Activated CD4-positive, alpha-beta T cell treated with anti-CD3 and anti-CD28 coated beads, Interleukin-2, amount 50 U/mL, for 4 hours (primary cell): ENCODE measurements at places on chromosomes 1 and 21.

DNA sequence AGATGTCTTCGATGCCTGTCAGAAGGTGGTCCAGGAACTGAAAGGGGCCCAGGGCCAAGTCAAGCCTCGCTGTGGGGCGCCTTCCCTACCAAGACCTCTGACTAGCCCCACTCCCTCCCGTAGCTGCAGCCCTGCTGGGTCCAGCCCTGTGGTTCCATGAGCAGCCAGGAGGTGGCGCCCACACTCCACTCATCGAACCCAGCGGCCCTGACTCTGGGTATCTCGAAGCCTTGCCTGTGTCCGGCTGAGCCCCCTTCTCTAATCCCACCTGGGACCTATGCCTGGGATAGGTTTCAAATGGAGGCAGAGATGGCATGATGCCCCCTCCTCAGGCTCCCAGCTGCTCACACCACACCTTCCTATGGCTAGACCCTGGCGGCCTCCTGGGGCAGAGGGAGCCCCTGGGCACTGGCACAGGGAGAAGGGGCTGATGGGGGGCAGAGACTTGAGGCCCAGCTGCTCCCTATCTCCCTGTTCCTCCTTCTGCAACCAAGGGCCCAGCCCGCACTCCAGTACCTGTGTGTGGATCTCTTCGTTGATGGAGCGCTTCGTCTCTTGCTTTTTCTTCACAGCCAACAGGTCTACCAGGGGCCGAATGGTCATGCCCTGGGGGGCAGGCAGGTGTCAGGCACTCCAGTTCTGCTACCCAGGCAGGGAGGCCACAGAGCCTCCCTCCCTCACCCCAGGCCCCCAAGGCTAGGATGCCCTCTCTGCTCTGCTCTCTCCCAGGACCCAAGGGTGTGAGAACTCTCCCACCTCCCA, 52.0 kb downstream of the SLC9A1 start:
- DNase-seq: peak; percentile 74

DNA sequence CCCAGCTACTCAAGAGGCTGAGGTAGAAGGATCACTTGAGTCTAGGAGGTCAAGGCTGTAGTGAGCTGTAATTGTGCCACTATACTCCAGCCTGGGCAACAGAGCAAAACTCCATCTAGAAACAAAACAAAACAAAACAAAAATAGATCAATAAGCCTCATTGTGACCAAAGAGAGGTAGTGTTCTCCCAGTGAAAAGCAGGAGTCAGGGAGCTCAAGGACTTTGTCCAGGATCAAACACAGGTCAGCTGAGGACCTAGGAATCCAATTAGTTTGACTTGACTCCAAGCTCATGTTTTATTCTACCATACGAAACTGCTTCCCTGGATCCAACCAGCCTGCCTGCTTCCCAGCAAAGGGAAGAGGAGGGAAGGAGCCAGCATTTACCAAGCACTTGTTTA, 21.5 kb upstream of the QSOX1 start:
- no peak for DNase-seq

- DNase-seq: no peak
Observed at GRCh38 chr1:29708381-29708780, 472.1 kb downstream of the PTPRU start.

DNA sequence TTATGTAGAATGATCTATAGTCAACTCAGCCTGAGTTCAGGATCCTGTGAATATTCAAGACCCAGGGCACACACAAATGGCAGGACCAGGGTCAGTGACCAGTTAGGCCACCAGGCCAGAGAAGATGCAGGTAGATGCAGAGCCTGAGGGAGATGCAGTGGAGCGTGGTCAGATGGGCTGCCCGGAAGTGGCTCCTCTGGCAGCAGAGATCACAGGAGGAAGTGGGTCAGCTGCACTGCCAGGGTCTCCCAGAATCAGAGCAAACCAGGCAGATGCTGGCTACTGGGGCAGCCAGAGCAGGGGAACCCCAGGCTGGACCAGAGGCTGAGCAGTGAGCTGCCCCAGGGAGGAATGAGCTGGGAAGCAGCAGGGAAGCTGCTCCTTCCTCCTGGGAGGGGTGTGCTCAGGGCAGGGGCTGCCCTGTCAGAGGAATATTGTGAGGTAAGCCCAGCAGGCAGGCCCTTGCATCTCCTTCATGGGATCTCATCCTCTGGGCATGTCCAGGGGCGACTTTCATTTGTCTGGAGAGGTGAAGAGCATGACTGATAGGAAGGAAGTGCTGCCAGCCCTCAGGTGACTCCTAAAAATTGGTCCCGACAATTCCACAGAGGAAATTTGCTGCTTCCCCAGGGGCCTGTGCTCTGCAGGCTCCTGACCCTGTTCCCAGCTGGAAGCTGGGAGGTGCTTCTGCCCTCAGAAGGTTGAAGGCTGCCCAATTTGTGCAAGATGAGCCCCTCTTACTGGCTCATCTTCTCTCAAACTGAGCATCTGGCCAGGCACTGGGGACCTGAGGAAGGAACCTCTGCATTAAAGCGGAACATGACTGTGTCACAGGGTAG, 49.3 kb downstream of the STUM start:
- DNase-seq: no peak

- no peak for DNase-seq
Observed at GRCh38 chr1:91499904-91500755, 521 bp upstream of the CDC7 start.

DNA sequence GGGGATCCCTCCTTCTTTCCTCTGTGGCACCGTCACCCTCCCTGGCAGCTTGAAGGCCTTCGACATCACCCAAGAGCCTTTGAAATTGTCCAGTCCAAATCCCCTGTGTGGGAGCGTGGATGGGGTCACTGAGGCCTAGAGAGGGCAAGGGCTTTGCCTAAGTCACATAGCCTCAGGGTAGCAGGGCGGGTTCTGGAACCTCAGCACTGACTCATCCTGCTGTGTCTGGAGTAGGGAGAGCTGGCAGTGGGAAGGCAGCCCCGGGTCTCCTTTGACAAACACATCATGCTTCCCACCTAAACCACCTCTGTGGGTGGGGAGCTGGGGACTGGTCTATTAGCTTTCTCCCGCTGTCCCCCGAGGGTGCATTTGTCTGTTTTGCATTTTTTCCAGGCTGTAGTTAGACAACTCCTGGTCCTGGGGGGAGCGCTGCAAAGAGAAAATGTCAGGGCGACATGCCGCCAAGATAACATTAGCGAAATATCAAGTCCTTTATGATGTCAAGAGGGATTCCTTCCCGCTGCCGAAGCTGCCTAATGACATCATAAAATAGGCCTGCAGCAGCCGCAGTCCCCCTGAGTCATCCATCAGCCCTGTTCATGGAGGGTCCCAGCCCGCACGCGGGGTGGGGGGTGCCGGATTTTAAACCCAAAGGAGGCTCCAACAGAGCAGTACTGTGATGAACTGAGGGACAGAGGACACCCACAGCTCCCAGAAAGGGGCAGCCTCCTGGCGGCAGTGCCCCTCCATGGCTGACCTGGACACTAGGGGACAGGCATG, 77.0 kb upstream of the POU3F1 start:
- no peak for DNase-seq

DNA sequence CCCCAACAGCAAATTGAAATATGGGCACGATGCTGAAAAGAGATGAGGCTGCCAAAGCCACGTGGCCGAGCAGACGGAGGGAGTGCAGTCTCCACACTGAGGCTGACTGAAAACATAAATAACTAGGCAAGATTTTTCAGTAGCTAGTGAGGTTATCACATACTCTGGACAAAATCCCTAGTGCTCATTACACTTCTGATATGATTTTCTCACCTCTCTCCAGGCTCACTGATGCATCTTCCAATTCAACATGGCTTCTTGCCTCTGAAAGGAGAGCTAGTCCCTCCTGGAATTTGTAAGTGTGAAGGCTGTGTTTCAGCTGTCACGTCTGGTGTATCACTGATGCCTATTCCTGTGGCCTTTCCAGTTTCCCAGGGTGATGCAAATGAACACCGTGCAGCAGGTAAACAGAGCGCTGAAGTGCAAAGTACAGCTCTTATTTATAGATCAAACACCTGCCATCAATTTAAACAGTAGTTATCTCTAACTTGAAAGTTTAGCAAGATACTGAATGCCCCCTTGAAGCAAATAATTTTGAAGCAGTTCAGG, 656.1 kb downstream of the KIF26B start:
- DNase-seq: no peak
